Stimulated activated CD8-positive, alpha-beta memory T cell treated with anti-CD3 and anti-CD28 coated beads, Interleukin-15, amount 100 ng/mL, for 4 hours (primary cell): ENCODE measurements at places on chromosomes 3 and 15.

GRCh38 chr15:98085003-98085639, 124.6 kb downstream of the ARRDC4 start:
- no peak for DNase-seq

DNA sequence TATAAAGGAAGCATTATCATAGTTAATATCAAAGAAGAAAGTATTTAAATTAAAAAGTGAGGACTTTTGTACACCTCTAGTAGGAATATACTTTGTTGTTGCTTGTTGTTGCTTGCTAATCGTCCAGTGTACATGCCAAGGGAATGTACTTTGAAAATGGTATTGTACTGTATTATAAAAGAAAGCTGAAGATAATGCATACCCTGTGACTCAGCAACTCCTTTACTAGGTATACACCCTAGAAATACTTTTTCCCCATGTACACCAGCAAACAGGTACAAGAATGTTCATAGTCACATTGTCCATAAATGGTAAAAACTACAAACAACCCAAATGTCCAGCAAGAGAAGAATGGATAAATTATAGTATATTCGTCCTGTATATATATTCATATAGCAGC, 12.0 kb downstream of the TTBK2 start:
- no peak for DNase-seq

GRCh38 chr3:181555681-181556080, 156.0 kb upstream of the SOX2 start:
- DNase-seq, result no peak

DNA sequence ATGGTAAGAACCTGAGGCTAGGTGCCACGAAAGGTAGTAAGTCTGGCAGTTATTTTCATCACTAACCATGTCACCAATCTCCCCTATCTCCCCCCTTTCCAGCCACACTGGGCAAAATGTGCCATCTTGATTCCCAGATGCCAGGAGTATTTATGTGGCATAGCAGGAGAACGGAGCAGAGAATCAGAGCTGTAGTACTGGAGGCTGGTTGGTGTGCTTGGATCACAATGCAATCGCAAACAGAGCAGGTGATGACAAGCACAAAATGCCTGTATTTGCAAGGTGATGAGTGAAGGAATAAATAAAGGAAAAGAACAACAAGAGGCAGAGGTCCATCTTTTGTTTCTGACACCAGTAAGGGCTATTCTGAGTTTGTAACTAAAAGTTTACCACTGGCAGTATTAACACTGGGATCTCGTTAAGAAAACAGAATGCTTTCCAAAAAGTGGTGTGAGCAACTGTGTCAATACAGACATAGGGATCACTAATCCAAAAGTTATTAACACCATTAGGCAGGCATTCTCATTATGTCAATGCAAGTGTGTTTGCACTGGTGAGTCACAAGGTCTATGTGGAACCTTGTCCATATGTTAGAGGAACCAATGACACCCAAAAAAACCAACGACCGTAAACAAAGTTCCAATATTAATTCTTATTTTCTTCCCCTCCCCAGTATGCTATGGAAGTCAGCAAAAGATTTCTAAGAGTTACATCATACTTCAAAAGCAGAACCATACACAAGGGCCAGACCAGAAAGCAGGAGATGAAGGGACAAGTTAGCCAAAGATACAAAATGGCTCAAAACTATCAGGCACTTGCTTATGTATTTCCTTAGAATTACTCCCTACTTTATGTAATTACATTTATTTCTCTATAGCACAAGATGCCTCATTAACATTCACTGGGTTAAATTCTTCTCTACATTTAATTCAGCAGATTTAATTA, 556.6 kb downstream of the FOXP1 start:
- no peak for DNase-seq

GRCh38 chr3:52532517-52532837, 1.2 kb downstream of the NT5DC2 start:
- DNase-seq, result no peak

- no peak for DNase-seq
Observed at GRCh38 chr3:146739203-146739671, 134.1 kb upstream of the PLSCR5 start.

GRCh38 chr3:57682284-57682683, 10.6 kb downstream of the DENND6A start:
- DNase-seq, result no peak

DNA sequence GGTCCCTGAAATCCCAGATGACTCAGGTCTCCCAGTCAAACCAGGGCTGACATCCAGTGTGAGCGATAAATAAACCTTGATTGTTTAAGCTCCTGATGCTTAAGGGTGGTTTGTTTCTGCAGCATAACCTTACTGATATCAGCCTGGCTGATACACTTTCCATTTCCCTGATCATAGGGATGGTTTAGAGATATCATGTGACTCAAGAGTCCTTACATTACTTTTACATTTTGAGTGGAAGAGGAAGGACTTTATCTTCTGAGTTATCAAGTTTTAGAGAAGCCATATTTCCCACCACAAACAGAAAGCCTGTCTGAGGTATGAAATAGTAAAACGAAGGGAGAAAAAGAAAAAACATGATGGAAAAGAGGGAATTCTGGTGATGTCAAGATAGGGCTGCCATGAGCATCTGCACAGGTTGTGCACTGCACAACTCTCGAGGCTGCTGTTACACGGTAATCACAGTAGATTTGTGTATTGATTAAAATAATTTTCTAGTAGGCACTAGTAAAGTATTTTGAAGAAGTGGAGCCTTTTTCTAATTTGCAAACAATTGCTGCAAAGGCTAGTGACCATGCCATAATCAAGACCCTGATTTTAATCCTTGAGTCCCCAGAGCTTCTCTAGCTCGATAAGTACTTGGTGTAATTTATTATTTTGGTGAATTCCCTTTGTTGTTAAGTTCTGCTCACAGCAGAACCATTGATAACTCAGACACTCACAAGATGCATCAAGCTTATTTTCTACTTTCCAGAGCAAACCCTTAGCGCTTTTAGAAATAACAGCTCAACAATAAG, 34.1 kb upstream of the FBLN2 start:
- DNase-seq, result no peak

GRCh38 chr3:107198581-107199181, 178.6 kb upstream of the CCDC54 start:
- no peak for DNase-seq

DNA sequence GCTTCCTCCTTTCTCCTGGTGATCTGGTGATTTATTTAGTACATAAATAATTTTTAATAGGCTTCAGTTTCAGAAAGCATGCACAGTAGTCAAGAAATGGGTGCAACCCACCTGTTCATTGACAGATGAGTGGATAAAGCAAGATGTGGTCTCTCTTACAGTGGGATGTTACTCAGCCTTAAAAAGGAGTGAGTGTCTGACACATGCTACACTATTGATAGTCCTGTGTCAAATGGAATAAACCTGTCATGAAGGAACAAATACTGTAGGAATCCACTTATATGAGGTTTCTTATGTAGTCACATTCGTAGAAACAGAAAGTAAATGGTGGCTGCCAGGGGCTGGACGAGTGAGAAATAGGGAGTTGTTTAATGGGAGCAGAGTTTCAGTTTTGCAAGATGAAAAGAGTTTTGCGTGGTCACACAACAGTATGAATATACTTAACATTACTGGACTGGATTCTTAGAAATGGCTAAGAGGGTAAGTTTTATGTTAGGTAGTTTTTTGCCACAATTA, 56.0 kb upstream of the PPARG start:
- DNase-seq, result no peak

DNA sequence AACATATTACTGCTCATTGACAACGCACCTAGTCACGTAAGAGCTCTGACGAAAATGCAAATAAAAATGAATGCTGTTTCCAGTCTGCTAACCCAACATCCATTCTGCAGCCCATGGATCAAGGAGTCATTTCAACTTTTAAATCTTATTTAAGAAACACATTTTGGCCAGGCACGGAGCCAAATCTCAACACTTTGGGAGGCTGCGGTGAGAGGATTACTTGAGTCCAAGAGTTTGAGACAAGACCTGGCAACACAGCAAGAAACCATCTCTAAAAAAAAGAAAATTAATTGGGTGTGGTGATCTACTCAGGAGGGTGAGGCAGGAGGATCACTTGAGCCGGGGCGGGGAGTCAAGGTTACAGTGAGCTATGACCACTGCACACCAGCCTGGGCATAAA, 22.4 kb upstream of the TM4SF19 start:
- DNase-seq, result no peak

DNA sequence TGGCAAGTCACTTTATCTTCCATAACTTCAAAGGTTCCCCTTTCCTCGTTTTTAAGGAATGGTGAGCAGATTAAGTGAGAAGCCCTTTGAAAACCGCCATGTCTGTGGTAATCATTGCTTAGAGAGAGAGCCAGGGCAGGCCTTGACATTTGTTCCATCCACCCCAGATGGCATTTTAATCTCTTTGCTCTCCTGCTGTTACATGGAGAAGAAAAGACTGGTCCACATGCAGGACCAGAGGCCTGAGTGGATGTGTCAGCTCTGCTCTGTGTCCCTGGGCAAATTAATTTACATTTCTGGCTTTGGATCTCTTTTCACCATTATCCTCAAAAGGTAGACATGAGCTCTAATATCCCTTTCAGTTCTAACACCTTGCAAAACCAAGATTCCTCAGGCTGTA, 157.3 kb upstream of the LPP start:
- no peak for DNase-seq

GRCh38 chr3:42492508-42493080, 9.8 kb upstream of the VIPR1 start:
- DNase-seq, result no peak

DNA sequence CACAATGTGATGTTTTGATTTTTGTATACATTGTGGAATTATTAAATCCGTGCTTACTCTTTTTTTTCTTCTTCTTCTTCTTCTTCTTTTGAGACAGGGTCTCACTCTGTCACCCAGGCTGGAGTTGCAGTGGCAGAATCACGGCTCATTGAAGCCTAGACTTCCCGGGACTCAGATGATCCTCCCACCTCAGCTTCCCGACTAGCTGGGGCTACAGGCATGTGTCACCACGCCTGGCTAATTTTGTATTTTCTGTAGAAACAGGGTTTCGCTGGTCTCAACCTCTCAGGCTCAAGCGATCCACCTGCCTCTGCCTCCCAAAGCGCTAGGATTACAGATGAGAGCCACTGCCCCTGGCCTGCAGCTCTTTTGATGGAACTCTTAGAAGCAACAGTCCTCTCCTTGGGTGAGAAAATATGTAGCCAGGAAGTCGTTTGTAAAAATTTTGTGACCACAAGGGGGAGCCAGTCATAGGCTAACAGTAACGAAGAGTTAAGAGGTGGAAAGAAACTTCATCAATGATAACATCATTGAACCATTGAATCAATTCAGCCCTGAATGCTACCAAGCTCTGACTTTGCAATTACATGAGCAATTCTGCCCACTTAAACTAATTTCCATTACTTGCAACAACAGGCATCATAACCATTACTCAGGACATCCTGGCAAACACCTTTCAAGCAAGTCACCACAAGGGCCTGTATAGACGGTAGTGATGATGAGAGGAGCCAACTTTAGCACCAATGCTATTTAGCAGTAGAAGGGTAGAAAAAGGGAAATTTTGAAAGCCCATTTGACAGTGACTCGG, 16.7 kb upstream of the CMTM7 start:
- DNase-seq, result peak; percentile 39

- DNase-seq, result no peak
Observed at GRCh38 chr3:150183678-150184425, 213.2 kb upstream of the PFN2 start.

DNA sequence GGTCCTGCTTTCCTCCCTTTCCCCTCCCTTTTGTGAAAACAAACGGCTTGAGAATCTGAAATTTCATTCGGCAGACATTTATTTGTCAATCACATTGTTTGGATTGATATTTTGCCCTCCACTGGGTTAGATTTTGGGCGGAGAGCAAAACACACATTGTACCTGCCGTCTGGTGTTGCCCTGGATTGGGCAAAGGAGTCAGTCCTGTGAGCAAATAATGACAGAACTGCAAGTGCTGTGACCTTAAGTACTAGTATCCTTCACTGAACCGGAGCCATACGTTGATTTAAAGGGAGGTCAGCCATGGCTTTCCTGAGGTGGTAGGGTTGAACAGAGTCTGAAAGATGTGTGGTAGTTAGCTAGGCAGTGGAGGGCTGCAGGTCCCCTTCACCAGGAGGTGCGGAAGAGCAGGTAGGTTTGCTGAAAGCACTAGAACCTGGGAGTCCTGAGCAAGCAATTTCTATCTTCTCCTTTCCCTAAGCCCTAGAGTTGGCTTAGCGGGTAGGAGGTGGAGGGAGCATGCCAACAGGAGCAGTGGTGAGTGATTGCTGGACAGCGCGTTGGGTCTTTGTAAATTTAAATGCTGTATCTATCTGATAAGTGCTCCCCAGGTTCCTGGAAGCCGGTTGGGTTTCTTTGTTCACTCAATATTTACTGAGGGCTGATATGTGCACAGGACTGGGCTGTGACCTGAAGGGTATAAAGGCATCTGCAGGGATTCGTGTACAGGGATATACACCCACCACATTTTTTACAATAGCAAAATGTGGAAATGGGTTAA, 2.0 kb downstream of the PDIA5 start:
- DNase-seq, result no peak

GRCh38 chr3:14352002-14352627, 50.3 kb upstream of the SLC6A6 start:
- DNase-seq, result no peak

DNA sequence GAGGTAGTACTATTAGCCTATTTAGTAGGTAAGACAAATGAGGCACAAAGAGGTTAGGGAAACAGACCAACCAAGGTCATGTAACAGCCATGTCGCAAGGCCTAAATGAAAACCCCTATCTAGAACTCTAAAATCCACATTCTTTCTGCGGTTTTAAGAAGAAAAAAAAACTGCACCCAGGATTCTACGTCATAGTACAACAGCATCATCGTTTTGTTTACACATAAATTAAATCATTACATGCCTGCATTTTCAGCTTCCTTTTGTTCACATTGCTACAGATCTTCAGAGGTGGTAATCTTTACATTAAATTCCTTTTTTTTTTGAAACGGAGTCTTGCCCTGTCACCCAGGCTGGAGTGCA, 548 bp upstream of the PSMD6 start:
- DNase-seq, result no peak

DNA sequence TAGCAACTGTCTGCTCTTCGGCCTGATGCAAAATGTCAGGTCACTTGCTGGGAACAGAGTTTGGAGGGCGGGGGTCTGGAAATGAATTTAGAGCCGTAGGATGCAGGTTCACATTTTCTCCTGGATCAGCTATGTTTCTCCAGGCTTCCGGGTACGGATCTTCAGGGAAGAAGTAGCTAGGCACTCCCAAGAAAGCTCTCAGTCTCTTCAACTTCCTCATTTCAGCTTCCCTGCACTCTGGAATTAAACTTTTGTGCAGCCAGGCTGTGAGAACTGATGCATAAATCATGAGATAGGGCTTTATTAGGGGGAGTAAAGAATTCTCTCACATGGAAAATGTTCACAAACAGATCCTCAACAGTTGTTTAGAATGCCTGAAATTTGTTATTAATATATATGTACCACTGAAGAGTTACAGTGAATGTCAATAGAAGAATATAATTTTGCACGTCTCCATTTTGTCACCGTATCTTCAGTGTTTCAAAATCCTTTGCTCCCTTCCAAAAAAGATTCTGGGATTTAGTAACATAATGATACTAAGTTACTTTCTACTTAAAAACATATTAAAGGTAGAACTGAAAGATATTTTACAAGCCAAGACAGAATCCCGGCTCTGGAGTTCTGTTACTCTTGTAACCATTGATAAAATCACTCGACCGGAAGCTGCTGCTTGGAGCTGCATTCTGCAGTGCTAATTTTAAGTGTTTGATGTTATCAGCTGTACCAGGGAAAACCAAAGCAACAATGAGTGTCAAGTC, 178.5 kb upstream of the P2RY1 start:
- no peak for DNase-seq

- DNase-seq, result no peak
Observed at GRCh38 chr3:139689708-139690228, 12.0 kb upstream of the NMNAT3 start.

- no peak for DNase-seq
Observed at GRCh38 chr15:100595964-100596363, 6.0 kb downstream of the LINS1 start.
